ENCODE measurements at places on chromosomes 12 and 14.

DNA sequence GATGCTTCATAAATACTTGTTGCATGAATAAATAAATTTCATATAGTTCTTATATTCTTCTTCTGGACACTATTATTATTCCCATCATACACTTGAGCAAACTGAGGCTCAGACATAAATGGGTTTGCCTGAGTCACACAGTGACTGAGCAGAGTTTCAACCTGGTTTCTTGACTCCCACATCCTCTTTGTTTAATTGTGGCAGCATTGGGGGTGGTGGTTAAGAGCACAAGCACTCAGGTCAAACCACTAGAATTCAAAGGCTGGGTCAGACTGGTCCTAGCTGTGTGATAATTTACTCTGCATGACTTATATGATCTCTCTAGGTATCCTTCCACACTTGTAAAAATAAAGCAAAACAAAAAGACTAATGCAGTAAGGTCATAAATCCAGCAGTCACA is 274.9 kb upstream of the SRRM4 start:
- DNase-seq = no peak

DNA sequence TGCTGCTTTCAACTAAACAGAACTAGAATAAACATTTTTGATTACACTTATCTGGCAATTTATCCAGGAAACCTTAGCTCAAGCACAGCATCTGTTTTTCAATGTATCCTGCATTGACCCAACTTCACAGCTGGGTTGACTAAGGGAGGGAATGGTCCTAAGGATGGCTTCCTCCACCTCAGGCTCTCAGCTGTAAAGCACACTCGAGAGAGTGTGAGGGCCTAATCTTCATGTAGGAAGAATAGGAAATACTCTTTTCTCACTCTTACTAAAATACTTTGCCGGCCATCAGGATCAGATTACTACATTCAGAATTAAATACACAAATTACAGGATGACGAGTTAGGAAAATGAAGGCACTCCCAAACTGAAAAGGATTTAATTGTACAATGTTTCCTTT is 7.2 kb downstream of the SETD3 start:
- DNase-seq = no peak

DNA sequence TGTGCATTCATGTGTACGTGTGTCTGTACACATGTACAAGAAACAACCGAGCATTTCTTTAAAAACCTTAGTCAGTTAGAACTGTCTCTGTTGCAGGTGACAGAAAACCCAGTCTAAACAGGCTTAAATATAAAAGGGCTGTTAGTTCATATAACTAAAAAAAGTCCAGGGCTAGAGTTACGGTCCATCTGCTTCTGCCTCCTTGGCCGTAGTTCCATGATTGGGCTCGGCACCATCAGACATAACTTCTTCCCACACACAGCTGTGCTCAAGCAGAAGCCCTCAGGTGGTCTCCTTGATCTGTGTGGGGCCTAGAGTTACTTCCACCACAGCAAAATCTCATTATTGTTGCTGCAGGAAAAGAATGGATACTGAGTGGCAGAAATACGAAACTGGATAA is 34.6 kb downstream of the CKB start:
- no peak for DNase-seq

GRCh38 chr12:64103825-64104740 is 118.0 kb downstream of the KICS2 start:
- DNase-seq = no peak

DNA sequence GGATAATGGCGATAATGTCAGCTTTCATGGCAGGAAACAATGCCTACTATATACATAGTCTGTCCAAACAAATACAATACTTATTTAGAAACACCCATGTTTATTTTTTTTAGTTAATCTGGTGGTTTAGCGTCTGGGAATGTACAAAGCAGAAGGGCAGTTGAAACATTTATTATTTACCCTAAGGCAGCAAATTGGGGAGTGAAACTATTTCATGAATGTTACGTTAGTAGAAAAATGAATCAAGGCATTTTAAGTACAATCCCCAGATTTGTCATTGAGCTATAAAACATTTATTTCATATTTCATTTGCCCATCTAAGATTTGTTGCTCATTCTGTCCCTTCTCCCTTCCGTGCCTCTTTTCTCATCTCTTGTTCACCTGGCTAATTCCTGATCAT is 87.1 kb upstream of the ATF1 start:
- no peak for DNase-seq

- no peak for DNase-seq
Observed at GRCh38 chr12:63224396-63224795, 73.4 kb upstream of the AVPR1A start.

GRCh38 chr14:103928011-103928890 is at the start of gene TDRD9:
TDRD9 (plus strand) TSS chr14:103928456; CDS start chr14:103928510, 54 bp downstream.
- no peak for DNase-seq

GRCh38 chr14:22824711-22825359 is 4.9 kb upstream of the MRPL52 start:
- no peak for DNase-seq

DNA sequence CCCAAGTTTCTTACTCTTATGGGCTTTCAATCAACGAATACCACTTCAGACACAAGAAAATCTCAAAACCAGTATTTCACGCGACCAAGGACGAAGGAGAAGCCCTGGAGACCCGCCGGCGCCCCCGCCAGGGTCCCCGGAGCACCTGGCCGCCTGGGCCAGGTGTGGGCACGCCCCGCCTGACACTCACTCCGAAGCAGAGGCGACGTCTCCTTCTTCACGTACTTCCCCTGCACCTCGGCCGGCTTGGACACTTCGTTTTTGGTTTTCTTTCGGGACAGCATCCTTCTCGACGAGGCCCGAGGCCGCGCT is 466 bp downstream of the SAV1 start:
- DNase-seq = no peak

DNA sequence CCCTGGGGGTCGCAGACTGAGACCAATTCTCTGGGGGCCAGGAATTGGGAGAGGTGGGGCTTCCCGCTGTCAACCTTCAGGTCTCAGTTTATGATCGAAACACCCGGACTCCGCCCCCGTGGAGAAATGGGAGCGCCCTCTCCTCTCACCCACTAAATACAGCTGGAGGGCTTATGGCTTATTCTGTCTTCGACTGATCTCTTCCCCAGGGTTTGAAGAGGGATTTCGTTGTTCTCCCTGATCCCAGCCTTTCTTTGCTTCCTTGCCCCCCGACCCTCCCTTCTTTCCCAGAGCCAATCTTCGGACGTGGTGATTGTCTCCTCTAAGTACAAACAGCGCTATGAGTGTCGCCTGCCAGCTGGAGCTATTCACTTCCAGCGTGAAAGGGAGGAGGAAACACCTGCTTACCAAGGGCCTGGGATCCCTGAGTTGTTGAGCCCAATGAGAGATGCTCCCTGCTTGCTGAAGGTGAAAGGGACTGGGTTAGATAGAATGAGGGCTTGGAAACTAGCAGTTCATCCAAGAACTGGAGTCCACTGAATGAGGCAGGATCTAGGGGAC is 607 bp downstream of the OS9 start:
- DNase-seq = no peak

DNA sequence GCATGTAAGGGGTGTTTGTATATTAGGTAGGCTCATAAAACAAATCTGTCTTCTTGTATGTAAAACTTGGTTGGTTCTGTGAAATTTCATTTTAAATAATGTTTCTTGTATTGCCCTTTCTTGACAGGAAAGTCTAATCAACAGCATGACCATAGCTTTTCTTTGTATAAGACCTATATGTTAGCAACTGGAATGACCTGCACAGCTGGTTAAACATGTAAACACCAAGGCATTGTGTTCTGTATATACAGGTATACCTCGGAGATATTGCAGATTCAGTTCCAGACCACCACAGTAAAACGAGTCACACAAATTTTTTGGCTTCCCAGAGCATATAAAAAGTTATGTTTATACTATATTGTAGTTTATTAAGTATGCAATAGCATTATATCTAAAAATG is 183.6 kb downstream of the ERC1 start:
- DNase-seq = no peak

GRCh38 chr14:101121508-101122139 is 218.1 kb upstream of the RTL1 start:
- DNase-seq = no peak

Data from NCI-H1694 treated with DMSO at 0.1 percent for 48 hours (cell line).